ENCODE measurements at places on chromosomes 13 and 19.

DNA sequence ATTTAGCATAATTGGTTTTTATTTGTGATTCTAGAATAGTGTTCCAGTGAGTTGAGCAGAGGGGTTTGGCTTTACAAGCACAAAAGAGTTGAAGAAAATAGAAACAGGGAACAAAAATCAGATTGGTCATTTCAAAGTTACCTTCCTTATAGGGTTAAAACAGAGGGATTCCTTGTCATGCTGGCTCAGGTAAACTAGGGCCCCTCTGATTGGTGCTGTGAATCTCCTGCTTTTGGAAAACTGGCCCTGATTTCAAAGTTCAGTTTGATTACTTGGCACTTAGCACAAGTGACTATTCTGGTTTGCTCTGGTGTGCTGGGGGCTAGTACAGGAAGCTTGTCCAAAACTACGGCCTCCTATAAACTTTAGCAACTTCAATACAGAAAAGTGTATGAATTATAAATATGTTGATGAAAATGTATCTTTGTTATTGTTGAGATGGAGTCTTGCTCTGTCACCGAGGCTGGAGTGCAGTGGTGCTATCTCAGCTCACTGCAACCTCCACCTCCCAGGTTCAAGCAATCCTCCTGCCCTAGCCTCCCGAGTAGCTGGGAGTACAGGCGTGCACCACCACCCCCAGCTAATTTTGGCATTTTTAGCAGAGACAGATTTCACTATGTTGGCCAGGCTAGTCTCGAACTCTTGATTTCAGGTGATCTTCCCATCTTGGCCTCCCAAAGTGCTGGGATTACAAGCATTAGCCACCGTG lies 1.9 kb upstream of the MRPS31 start:
- DNase-seq: no peak

DNA sequence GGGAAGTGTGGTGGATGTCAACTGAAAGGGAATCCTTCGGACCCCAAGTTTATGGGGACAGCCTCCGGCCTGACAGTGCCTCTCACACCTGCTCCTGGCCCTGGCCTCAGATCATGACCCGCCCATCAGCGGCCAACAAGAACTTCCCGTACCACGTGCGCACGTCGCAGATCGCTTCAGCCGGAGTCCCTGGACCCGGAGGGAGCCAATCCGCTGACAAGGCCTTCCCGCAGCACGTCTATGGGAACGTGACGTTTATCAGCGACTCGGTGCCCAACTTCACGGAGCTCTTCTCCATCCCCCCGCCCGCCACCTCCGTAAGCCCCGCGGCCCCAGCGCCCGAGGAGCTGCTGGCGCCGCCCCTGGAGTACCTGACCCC lies 2.0 kb upstream of the MEGF8 start:
- no peak for DNase-seq

- peak; percentile 57 for DNase-seq
Measured at GRCh38 chr13:51158880-51159518, 47.9 kb upstream of the C13orf42 start.

DNA sequence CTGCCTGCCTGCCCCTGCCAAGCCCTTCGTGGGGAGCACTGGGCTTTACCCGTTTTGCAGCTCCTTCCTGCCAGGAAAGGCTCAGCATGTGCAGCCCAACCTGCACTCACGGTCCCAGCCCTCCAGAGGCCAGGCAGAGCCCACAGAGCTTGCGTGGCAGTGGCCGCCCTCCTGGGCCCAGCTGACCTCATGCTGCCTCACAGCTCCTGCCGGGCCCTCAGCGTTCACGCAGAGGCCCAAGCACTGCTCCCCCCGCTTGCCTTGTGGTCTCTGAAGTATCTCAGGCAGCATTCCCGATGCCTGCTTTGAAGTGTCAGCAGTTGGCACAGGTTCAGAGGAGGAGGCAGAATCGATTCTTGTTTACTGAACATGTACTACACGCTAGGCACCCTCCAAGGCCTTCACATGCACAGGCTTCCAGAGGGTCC lies 32.5 kb downstream of the CAPN12 start:
- no peak for DNase-seq

Data from NCI-H82 (cell line).